Left renal cortex interstitium (tissue), 4 donors: ENCODE measurements at places on chromosomes 13 and 19.

DNA sequence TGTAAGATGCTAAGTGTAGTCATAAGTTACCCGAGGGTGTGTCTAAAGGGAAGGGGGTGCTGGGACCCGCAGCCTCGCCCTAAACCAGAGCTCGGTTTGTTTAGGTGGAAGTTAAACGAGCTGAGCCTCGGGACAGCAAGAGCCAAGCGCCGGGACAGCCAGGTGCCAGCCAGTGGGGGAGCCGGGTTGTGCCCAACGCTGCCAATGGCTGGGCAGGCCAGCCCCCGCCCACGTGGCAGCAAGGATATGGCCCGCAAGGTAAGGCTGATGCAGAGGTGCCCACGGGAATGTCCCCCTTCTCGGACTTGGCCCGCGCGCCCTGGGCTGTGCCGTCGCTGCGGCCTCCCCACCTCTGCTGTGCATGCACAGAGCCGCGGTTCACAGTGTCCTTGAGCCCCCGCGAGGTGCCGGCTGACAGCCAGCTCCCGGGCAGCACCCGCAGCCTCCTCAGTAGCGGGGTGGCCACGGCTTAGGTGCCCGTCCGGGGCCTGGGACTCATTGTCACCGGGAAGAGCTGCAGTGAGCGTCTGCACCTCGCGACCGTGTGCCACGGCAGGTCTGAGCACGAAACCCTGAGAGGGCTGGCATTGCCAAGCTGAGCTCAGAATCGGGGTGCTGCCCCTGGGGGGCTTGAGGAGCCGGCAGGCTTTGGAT lies 9.3 kb upstream of the RPS15 start:
- DNase-seq = no peak

GRCh38 chr19:17420475-17420924 lies 653 bp downstream of the MVB12A start:
- no peak for DNase-seq

DNA sequence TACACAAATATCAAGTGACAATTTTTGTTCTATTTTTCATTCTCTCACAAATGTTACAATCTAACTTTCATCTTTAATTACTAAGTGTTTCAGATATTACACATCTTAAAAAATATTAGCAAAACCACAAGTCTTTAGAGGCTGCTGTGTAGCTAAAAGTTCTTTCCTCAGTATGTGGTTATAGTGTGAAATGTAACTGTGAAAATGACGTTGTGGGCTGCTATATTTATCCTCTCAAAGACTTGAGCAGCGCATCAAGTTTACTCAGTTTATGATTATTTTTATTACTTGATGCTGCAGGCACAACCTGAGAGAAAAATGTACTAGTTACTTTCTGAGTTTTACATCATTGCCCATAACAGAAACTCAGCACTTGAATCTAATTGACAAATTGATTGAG lies 2860.6 kb upstream of the PCDH20 start:
- no peak for DNase-seq

GRCh38 chr13:98129059-98129746 lies 13.7 kb upstream of the FARP1 start:
- no peak for DNase-seq

DNA sequence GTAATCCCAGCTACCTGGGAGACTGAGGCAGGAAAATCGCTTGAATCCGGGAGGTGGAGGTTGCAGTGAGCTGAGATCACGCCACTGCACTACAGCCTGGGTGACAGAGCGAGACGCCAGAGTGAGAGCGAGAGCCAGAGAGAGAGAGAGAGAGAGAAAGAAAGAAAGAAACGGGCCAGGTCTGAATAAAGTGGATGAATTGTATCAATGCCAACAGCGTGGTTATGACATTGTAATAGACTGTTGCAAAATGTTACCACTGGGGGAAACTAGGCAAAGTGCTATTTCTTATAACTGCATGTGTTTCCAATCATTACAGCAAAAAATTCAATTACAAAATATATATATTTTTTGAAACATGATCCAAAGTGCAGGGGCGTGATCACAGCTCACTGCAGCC lies 11.8 kb upstream of the BTBD2 start:
- no peak for DNase-seq

GRCh38 chr19:35202722-35203688 lies 25.5 kb downstream of the FAM187B start:
- DNase-seq = no peak

DNA sequence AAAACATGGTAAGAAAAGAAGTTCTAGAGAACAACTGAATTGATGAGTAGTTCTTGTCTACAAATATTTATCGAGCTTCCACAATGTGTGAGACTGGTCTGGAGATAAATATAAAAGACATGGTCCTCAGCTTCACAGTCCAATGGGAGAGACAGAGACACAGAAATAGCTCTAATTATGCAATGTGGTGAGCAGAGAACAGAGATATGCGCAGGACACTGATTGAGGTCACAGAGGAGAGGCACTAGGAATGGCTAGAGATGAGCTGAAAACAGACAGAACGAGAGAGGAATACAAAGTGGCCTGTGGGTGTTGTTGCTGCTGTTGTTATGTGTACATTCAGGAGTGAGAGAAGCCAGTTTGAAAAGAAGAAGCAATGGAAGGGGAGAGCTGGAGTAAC lies 53.2 kb downstream of the GPALPP1 start:
- DNase-seq = no peak

GRCh38 chr19:43525836-43526771 lies 897 bp downstream of the ETHE1 start:
- DNase-seq = no peak

GRCh38 chr13:66077132-66077689 lies 1152.9 kb downstream of the PCDH9 start:
- no peak for DNase-seq

DNA sequence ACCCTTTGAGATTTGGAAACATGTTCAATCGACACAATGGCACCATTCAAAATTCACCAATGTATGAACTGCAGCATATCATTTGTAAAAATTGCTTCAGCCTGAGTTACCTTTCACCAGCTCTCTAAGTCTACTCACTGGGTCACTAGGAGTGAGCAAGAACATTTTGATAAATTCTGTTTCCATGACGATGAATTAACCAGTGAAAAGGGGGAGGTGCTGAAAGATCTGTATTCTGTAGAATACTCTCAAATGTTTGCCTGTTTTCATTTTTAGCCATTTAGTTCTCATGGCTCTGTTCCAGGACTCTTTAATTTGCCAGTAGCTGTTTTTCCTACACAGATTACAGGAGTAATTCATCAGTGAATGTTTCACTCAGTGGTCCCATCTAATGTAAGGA lies 883.4 kb downstream of the DIAPH3 start:
- no peak for DNase-seq

DNA sequence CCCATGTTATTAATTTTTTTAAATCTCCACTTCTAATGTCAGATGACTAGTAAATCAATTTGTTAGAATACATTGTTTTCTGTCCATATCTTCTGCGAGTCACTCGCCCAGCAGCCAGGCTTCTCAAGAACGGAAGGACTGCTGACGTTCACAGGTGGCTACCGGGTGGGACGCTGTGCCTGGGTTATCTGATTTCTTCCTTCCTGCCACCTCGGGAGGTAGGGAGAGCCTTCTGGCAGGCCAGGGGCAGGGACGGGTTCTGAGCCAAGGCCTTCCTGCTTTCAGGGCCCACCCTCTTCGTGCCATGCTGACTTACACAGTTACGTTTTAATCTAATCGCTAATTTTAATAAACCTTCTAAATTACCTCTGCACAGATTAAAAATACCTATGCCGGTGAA lies 7.9 kb upstream of the C1QTNF9 start:
- no peak for DNase-seq

DNA sequence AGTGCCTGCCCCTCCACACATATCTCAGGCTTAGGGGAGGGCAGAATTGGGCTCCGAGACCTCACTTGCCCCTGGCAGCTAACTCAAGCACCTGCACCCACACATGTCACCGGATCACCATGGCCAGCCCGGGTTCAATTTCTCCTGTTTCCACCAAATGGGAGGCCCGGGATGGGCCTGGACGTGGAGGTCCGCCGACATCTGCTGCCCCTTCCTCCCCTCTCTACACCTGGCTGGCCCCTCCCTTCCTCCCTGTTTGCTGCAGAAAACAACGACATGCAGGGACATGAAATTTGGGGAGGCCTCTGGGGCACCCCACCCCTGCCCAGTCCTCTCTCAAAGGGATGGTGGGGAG lies 1.3 kb downstream of the PRKD2 start:
- no peak for DNase-seq

DNA sequence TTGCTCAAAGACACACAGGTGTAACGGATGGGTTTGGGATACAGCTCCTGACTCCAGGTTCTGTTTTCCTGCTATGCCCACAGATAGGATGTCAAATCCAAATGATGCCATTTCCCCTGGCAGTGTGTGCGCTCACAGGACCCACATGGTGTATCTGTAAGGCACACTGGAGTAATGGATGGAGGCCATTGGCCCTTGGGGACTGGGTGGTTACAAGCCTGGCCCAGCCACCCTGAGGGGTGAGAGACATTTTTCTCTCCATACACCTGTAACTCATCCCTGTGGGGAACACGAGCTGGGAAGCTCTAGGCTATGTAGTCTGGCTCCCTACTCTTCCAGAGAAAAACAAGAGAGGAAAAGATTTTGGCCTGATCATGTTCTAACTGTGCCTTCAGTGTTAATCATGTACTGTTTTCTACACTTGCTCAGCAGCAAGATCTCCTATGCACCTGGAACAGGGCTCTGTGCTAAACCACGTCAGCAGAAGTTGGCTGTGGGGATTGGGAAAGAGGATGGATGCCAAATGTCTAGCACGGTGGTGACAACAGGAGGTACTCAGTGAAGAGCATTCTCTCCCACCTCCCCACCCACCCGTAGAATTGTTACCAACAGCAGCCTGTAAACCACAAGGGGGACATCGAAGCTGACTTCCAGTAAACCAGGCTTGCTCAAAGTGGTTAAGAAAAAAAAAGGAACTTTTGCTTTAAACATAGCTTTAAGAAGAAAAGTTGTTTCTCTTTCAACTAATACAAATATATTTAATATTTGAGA lies 237.0 kb downstream of the LACC1 start:
- no peak for DNase-seq

DNA sequence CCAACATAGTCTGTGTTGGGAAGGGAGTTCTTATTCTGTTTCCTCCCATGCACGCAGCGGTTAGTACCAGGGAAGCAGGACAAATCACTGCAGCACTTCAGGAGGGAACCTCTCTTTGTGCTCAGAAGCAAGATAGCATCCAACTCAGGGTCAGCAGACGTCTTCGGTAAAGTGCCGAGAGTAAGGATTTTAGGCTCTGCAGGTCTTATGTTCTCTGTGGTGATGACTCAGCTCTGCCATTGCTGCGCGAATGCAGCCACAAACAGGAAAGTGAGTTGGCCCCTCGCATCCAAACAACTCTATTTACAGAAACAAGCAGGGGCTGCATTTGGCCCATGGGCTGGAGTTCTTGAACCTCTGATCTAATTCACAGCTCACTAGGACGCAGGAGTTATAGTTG lies 122.1 kb upstream of the SPATA13 start:
- DNase-seq = no peak

- DNase-seq = no peak
Observed at GRCh38 chr19:47408156-47408938, 11.0 kb downstream of the MEIS3 start.

- no peak for DNase-seq
Observed at GRCh38 chr13:21434588-21434987, 24.5 kb downstream of the ZDHHC20 start.

GRCh38 chr13:42355491-42356183 lies 83.7 kb downstream of the AKAP11 start:
- no peak for DNase-seq

DNA sequence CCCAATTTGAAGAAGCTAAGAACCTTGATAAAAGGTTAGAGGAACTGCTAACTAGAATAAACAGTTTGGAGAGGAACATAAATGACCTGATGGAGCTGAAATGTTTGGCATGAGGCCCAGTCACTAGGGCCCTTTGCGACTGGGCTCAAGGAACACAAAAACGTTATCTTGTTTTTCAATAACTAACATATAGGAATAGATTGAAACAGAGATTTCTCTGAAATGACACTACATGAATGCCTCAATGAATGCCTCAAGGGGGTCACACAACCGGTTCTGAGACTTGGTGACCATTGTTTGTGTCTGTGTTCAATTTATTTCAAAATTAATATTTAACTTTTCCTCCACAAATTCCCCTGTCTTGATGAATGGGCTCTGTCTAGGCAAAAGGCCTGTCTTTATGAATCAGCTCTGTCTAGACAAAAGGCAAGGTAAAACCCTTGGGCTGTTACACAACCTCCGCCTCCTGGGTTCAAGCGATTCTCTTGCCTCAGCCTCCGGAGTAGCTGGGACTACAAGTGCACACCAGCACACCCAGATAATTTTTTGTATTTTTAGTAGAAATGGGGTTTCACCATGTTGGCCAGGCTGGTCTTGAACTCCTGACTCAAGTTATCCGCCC lies 932 bp upstream of the ZNF486 start:
- no peak for DNase-seq

- DNase-seq = no peak
Observed at GRCh38 chr19:41123716-41124294, 9.6 kb downstream of the CYP2F1 start.

DNA sequence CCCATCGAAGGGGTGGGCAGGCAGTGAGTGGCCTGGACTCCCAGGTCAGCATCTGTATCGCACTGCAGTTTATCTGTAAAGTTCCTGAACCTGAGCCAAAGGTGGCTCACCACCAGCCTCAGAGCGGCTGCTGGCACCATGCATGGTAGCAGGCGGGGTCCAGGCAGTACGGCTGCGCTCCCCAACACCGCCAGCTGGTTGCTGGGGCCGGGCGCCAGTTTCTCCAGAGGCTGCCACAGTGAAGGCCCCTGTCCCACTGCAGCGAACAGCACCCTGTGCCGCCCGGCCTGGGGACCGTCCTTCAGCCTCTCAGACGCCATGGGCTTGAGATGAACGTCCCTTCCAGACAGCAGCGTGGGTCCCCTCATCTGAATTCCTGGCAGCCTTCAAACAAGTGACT lies 109.8 kb downstream of the KDM4B start:
- no peak for DNase-seq

DNA sequence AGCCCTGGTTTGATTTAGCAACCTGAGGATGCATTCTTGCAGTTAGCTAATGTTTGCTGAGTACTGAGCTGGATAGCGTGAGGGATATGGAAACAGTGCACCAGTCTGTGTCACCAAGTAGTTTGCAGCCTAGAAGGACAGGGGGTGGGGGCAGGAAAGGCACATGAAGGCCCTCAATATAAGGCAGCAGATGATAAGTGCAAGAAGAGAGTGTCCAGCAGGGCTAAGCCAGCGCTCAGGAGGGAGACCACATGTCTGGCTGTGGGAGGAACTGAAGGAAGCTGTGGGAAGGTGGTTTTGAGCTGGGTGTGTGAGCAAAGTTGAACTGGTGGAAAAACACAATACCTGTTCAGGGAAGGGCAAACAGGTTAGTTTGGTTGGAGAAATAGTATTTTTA lies 1.7 kb downstream of the CXCL17 start:
- DNase-seq = no peak

GRCh38 chr19:49713236-49713845 lies 22.4 kb downstream of the CPT1C start:
- DNase-seq = no peak

GRCh38 chr13:113126265-113127150 lies 3.9 kb downstream of the F10 start:
- DNase-seq = no peak
